ENCODE measurements at places on chromosomes 2 and 18. TPM values are rescaled to one million over a fixed set of nuclear protein-coding genes. Genes with fewer than 3 reads are reported as not detected.

DNA sequence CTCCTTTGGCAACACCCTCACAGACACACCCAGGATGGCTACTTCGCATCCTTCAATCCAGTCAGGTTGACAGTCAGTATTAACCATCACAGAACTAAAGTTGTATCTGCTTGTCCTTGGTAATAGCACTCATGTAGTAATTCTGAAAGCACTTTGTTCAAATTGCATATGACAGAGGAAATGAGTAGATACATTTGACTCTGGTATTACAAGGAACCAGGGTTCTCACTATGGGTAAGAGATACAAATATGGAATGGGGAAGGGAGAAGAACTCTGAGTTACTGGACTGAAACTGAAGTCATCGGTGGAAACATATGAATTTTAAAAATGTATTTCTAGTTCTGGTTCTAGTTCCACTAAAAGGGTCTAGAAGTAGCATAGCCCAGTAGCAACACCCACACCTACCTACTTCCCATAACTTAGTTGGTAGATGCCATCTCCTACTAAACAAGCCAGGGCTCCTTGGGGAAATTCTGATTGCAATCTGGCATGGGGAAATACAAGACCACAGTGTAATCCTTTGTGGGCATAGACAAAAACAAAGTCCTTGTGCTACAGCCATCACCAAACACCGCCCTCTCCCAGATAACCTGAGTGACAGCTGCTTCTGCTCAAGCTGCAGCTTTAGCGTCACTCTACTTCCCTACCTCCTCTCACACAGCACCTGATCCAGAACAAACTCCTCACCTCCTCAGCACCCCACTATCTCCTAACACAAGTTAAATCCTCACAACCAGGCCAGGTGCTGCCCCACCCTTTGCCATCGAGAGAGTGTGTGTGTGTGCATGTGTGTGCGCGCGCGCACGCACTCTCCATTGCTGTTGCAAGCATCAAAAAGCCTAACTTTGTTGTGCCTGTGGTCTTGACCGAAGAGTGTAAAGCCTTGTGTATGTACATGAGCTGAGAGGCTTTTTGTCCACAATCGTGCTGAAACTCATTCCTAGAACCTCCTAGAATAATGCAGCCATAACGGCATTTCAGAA is 31.4 kb upstream of the CD226 start:
- no peak for DNase-seq

DNA sequence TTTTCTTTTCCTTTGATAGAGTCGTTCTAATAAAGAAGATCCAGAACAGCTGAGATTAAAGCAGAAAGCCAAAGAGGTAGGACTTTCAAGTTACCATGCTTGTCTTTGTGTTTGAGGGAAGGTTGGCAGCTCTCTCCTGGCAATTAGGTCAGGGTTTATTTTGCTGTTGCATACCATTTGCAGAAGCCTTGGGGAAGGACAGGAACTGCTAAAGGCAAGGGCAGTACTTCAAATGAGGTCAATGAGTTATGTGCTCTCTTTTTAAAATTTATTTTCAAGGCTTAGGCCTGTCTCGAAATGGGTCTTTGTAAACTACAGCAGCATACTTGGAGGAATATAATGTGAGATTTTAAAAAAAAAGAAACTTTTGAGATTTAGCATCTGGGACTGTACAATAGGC is 108.9 kb downstream of the TAF4B start:
- no peak for DNase-seq

GRCh38 chr2:122831649-122832048 is 1076.2 kb downstream of the TSN start:
- peak; percentile 1 for DNase-seq

DNA sequence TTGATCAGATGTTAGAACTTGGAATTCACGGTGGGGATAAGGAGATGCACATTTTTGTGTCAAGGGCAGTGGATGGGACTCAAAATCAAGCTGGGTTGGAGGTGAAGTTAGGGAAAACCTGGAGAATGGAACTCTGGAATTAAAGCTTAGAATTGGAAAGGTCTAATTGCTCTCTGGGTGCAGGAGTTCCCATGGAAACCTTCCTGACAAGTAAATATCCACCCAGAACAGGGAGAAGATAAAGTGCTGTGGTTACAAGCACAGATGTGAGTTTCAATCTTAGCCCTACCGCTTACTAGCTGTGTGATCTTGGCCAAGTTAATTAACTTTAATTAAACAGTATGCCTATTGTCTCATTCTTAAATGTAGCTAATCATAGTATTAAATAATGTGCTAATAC is 71.3 kb upstream of the TCF7L1 start:
- peak; percentile 16 for DNase-seq

DNA sequence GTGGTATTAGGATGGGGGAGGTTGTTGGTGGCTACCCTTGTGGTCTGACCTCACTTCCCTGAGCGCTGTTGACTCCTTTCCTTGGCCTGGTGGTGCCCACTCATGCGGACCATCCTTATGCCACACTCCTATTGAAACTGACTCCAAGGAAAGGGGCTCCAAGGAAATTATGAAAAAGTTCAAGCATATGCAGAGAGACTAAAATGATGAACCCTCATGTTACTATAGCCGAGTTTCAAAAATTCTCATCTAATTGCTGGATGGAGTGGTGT is 96.2 kb upstream of the STPG4 start:
- DNase-seq, result no peak

DNA sequence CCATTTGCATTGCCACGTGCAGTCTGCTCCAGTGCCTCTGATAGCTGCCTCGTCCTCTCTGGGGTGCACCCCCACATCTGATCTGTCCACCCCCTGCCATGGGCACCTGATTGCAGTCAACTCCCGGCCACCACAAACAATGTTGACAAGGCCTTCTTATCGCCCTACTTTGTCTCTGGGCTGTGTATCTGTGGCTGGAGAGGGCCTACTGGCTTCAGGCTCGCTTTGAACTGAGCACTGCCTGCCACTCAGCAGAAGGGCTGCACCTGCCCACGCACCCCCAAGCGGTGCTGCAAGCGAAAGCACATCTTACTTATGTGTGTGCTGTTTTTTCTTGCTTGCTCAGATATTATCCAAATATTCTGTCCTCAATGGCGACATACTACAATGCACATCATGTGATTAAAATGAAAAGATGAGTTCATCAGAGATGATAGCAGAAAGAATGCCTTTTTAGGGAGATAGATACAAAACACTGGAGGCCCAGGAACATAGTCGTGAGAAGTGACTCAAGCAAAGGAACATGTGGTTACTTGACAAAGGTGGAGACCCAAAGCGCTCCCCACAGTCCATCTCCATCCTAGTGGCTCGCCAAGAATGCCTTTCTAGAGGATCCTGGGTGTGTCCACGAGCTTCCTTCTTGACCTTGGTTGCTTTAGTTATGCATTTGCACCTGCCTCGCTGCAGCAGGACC is 28.8 kb downstream of the FBLN7 start:
- DNase-seq, result no peak

DNA sequence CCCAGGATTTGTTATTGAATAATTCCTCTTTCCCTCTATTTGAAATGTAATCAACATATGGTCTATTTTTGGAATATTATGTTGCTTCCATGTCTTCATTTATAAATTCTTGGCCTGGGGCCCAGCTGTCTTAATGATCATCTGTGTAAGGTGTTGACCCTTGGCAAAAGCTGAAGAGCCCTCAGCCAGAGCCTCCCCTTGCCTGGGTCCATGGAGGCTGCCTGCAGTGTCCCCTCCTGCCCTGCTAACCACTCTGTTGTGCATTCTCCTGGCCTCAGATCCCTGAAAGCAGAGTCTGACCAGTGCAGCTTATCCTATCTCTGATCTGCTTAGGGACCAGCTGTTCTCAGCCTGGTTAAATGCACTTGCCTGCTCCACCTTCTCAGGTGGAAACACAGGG is 226.1 kb upstream of the APCDD1 start:
- no peak for DNase-seq

GRCh38 chr2:49770919-49771318 is 616.6 kb upstream of the FSHR start:
- DNase-seq, result no peak

GRCh38 chr2:127620866-127621265 is 25.1 kb upstream of the GPR17 start:
- DNase-seq, result no peak

DNA sequence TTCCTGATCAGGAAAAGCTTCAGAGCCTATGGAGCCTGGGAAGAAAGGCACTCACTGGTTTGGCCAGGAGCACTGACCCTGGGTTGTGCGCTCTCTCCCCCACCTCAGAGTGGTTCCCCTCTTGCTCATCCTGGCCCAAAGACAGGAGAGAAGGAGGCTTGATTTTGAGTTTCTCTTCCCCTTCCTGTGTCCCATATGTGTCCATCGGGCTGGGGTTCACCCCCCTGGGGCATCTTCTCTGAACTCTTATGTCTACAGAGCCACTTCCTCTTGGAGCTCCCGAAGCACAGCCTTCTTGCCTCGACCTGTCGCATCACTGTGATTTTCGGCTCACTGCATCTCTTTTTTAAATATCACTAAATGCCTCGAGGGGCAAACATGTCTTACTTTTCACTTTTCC is 692.3 kb downstream of the RNF144A start:
- DNase-seq, result no peak

DNA sequence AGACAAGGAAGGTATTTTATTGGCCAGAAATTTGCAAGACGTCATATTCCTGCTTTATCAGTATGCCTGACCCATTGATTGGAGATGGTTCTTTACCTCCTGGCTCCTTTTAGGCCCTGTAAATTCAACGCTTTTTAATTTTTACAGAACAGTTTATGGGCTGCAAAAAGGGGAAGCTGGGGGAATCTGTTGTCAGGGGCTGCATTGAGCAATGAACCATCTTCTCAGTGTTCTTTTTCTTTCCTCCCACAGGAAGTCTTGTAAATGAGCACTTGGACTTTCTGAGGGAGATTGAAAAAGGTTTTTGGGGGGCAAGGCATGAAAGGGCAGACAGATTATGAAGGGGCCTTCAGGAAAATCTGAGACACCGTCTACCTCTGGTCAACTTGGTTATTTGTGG is 503.6 kb upstream of the TNP1 start:
- no peak for DNase-seq

GRCh38 chr2:174778085-174778981 is 14.1 kb upstream of the CHRNA1 start:
- DNase-seq, result peak; percentile 78

DNA sequence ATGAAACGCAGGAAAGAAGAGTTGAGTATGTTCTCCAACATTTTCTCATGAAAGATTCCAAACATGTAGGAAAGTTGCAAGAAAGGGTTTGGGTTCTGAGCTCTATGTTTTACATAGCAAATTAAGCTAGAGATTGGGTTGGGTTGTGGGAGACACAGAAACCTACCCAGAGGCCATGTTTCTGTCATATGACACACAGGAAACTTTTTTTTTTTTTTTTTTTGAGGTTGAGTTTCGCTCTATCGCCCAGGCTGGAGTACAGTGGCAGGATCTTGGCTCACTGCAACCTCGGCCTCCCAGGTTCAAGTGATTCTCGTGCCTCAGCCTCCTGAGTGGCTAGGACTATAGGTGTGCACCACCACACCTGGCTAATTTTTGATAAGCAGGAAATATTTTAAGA is 57.6 kb downstream of the DOCK10 start:
- DNase-seq, result no peak

- no peak for DNase-seq
These were observed 108.9 kb upstream of the KLF7 start for GRCh38 chr2:207274530-207275189.

DNA sequence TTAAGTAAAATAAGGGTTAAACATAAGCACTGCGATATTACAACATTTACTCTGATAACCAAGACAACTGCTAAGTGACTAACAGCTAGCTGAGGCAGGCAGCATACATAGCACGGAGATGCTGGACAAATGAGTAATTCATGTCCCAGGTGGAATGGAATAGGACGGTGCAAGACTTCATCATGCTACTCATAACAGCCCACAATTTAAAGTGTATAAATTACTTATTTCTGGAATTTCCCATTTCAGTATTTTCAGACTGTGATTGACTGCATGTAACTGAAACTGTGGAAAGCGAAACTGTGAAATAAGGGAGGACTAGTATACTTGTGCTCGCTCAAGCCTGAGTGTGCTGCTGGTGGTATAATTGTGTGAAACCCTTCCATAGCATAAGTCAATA is 12.9 kb downstream of the IER3IP1 start:
- no peak for DNase-seq

- DNase-seq, result no peak
These were observed 160.6 kb downstream of the GALNT3 start for GRCh38 chr2:165633431-165633830.

DNA sequence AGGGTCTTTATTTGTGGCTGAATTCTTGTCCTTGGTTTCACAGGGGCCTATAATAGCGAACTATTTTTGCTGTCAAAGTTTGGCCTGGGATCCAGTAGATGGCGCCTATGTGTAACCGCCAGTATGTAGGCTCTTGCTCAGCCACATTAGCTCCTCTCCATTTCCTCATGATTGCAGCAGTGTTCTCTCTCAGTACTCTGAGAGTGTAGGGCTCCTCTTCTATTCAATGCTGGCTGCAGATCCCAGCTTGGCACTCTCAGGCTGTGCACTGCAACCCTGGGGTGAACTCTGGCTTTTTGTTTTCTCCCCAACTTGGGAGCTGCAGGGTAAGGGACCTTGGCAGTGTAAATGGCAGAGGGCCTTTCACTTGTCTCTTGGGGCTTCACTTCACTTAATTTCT is 344.6 kb upstream of the CHAC2 start:
- DNase-seq, result no peak

GRCh38 chr2:237426517-237426916 is 12.6 kb upstream of the COL6A3 start:
- no peak for DNase-seq

- DNase-seq, result peak; percentile 52
These were observed 546.7 kb upstream of the ID2 start for GRCh38 chr2:8134985-8135682.

DNA sequence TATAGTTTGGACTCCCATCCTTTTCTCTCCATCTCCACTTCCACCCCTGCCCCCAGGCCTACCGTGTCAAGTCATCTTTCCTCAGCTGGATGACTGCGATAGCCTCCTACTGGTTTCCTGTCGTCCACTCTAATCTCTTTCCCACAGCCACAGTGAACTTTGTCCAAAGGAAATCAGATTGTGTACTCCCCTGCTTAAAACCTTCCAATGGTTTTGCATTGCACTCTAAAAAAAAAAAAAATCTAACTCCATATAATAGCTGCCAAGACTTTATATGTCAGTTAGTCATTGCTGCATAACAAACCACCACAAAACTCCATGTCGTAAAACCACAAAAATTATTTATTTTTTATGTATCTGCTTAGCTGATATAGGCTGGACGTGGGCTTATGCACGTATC is 160.2 kb upstream of the CCDC68 start:
- DNase-seq, result no peak

- no peak for DNase-seq
These were observed 235.2 kb downstream of the GCA start for GRCh38 chr2:162579169-162579568.

GRCh38 chr2:43302182-43302960 is 76.0 kb upstream of the ZFP36L2 start:
- no peak for DNase-seq

TRIM54 gene
- total RNA-seq, result 6.0 TPM

SLC4A1AP gene
- total RNA-seq, result 17.4 TPM

CYTIP gene
- 8.2 TPM for total RNA-seq

REG3A gene
- total RNA-seq, result not detected

C2orf76 gene
- total RNA-seq, result 17.4 TPM

ABI2 gene
- 30.3 TPM for total RNA-seq

ERFE gene
- total RNA-seq, result 0.30 TPM

MYO1B gene
- 150 TPM for total RNA-seq

HOXD8 gene
- 17.0 TPM for total RNA-seq

ALKAL2 gene
- 1.4 TPM for total RNA-seq

All from skin of body (tissue), 3 donors.